BJ (cell line): ENCODE measurements at places on chromosomes 5 and 9.

DNA sequence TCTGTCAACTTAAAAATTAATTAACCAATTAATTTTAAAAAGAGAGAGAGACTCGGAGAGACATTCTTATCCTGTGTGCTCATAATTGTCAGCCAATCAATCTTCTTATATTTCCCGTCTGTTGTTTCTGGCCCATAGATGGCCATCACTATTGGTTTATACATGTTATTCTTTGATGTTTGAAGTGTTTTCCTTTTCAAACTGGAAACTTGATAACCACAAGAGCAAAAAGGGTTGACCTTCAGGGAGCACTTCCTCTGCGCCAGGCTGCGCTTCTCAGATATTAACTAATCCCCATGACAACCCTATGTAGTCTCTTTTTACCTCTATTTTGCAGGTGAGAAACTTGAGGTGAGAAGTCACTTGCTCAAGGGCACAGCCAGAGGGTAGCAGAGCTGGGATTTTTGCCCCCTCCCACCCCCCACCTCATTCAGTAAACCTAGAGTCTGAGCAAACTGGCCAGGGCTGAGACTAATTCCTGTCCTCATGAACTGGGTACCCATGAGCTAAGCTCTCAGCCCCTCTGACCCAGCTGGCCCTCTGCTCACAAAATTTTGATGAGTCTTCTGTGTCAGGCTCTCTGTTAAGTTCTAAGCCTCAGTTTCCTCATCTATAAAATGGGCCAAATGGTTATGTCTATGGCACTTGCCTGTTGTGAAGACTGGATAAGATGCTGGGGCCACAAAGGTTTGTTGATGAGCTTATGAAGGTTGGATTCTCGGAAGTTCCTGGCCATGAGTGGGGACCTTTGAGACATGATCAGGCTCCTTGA is 86.0 kb upstream of the SH3PXD2B start:
- DNase-seq = no peak

- no peak for DNase-seq
These were observed 15.8 kb downstream of the ARRDC3 start for GRCh38 chr5:91367344-91367743.

GRCh38 chr5:14374100-14374499 is 207.5 kb upstream of the OTULINL start:
- DNase-seq = no peak

DNA sequence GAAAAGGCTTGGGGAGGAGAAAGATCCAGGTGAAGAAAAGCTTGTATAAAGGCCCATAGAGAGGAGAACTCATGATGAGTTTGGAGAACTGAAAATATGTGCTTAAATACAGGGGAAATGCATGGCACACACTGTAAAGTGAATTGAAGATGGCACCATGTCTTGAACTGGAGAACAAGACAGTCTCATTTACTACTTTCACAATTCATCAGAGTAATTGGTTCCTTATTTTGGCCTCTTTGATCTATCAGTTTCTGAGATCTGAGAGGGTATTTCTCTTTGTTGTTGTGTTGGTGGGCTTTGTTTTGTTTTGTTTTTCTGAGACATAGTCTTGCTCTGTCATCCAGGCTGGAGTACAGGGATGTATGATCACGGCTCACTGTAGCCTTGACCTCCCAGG is 98.2 kb downstream of the CEMIP2 start:
- DNase-seq = no peak

- no peak for DNase-seq
These were observed 6.1 kb upstream of the CRB2 start for GRCh38 chr9:123349691-123350480.

DNA sequence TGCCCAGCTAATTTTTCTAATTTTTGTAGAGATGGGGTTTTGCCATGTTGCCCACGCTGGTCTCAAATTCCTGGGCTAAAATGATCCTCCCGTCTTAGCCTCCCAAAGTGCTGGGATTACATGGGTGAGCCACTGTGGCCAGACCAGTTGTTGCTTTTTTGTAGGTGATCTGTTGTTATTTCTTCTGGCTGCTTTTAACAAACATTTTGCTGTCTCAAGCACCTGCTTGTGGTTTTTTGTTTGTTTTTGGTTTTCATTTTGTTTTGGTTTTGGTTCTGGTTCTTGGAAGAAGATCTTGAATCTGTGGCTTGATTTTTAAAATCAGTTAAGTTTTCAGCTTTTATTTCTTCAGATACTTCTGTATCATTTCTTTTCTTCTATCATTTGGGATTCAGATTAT is 21.1 kb downstream of the ERCC6L2 start:
- no peak for DNase-seq

- DNase-seq = peak; percentile 24
These were observed 193.8 kb downstream of the CSNK1G3 start for GRCh38 chr5:123705741-123706140.

GRCh38 chr9:111190347-111190746 is 139.7 kb downstream of the OR2K2 start:
- DNase-seq = no peak

GRCh38 chr5:132486318-132487094 is 4.1 kb downstream of the IRF1 start:
- no peak for DNase-seq

- no peak for DNase-seq
These were observed 37.5 kb downstream of the PTPN3 start for GRCh38 chr9:109460576-109460975.

- DNase-seq = no peak
These were observed 23.7 kb downstream of the KDM4C start for GRCh38 chr9:6781476-6781875.

DNA sequence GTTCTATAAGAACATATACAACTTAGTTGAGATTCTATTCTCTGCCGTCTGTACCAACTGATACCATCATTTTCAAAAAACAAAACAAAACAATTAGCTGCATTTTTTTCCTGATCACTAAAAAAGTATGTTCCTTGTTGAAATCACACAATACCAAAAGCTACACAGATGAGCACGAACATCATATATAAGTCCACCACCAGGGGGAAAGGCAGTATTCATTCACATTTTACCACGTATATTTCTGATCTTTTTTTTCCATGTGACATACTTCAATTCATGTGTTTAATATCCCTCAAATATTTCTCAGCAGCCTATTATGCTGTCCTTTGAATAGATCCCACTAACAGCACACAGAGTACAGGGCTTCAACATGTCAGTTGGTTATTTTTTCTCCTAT is 40.6 kb downstream of the IRX2 start:
- no peak for DNase-seq

GRCh38 chr5:69231851-69232250 is 2.8 kb upstream of the CDK7 start:
- no peak for DNase-seq

- DNase-seq = no peak
These were observed 1.2 kb downstream of the CDKN2B-AS1 start for GRCh38 chr9:21995666-21996398.

GRCh38 chr9:113042884-113043657 is 13.5 kb downstream of the ZFP37 start:
- no peak for DNase-seq

DNA sequence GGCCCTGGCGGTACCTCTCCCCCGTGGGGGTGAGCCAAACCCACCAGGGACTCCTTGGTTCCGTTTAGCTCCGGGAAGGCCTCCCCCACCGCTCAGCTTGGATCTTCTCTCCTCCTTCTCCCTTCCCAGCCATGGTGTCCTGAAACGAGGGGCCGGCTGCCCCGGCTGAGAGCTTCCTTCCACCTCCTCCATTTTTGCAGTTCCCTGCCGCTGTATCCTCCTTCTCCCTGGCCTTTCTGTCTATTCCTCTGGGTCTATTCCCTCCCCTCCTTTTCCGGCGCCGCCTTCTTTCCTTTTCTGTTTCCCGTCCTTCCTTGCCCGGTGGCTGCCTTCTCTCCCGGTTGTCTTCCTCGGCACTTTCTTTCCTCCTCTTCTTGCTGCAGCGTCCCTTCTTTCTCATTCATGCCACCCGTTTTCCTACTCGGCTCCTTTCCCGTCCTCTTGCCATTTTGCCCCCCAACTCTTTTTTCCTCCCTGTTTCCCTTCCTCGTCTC is 110.4 kb downstream of the LIFR start:
- DNase-seq = no peak

DNA sequence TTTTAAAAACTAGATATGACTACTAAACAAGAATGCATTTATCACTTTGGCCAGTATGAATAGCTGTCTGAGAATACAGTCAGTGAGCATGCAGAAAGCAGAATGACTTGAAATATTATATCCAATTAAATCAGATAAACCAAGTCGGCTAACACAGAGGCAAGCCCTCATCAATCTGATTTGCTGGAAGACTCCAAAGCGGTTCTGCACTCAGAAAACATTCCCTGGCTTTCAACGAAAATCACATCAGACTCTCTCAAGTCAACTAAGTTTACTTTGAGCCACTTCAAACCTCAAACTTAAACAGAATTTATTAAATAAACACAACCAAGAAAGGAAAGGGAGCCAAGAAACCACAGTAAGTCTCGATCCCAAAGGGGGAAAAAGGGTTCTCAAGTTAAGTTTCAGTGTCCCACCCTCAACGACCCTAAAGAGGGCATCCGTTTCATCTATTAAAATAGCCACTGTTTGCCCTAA is 1.4 kb downstream of the MYO10 start:
- no peak for DNase-seq

DNA sequence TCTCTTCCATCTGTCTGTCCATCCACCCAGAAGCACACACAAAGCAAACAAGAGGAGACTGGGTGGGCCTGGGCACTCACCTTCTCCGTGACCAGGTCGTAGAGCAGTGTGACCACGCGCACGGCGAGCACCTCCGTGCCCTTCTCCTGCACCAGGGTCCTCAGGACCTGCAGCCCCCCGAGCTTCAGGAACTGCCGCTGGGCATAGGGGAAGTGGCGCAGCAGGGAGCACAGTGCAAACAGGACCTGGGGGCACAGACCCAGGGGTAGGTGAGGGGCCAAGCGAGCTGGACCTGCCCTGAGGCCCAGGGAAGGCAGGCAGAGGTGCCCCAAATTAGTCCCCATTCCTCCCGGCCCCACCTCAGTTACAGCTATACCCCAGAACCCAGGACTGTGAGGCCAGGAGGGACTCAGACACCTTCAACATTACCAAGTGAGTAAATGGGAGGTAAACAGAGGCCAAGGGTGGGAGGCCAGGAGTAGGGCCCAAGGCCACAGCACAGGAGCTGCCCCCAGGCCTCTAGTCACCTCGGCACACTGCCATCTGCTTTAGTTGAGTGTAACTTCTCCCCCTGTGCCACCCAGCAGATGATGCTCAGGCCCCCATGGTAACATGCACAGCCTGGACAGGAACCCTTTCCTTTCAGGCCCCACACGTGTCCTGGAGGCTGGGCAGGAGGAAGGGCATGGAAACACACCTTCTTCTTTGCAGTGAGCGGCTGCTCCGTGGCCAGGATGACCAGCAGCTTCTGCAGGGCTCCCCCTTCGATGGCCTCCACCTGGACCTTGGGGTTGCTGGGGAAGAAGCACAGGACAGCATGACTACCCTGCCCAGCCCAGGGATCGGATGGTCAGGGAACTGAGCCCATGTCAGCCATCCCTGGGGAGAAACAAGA is 76.2 kb upstream of the LRRTM2 start:
- no peak for DNase-seq

DNA sequence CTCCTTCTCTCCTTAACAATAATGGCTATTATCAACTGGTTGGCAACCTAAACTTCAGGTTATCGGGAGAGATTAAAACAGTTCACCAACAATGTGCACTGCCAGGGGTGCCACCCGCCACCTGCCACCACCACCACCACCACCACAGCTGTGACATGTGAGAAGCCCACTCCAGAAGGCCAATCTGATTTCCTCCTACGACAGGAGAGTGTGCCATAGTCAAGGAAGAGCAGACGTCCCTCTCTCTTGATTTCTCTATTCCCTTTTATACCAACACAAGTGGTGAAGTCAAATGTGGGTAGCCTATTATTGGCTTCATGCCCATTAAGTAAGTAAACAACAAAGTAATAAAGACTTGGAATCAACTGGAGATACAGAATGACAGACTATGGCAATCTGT is 22.4 kb downstream of the GNAQ start:
- DNase-seq = no peak

DNA sequence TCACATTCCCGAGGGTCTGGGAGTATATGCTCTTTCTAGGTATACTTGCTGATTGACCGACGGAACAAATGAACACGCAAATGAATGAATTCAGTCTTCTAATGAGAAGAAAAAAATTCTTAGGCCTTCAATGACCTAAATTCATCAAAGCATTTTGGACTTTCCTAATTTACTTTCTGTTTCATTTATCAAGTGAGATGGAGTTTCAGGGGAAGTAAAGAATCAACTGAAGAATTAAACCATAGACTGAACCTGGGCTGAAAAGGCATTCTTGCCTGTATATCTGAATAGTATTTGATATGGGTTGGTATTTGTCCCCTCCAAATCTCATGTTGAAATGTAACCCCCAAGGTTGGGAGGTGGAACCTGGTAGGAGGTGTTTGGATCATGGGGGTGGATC is 64.1 kb downstream of the ZFAND5 start:
- DNase-seq = no peak
